Fibroblast of skin of left biceps (primary cell): ENCODE measurements at places on chromosomes 2 and 18.

DNA sequence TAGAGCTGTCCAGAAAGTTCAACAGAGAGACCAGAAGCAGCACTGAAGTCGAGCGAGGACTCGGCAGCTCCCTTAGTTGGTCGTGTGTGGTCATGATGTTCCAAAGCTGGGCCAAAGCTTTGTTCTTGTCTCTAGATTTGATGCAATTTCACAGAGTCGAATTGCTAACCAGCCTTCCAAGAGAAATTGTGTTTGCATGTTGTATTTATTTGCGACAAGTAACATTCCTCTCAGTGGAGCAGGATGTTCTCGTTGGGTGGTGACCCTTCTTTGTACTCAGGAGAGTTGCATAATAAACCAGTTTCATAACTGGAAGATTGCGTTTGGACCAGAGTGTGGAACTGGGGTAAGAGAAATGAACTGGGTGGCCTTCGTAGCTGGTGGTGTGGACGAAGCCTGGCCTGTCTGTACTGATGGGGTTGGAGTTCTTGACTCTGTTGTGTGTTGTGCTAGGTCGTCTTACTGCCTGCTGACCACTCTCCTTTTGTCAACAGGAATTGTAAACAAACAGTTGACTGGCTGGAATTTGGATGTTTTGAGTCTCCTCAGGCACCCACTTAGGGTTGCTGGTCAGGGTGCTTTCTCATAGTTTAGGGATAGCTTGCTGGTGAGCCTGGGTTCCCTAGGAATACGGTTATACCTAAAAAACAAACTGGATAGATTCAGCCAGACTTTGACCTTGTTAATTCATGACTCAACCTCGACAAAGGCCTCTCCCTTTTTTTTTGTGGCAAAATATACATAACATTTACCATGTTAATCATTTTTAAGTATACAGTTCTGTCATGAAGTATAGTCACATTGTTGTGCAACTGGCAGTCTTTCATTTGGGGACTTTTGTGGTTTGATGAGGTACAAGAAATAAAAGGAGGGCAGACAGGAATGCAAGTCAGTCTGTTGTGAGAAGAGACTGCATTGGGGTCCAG lies 28.9 kb upstream of the TOGARAM2 start:
- no peak for DNase-seq

DNA sequence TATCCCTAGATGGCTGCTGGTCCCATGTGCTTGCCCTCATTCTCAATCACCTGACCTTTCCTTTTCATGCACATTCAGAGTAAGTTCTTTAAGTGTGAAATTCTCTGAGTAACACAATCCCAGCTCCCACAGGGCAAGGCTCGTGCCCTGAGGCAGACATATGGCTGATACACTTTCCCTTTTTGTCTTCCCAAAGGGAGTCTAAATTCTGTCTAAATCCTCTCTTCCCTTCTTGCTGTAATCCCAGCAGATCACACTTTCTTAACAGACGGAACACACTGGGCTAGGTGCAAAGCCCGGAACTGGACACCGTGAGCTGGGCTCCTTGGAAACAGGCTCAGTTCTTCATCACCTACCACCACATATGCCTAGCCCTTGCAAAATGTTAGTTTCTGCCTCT lies 147.6 kb downstream of the GALNT14 start:
- DNase-seq, result no peak

DNA sequence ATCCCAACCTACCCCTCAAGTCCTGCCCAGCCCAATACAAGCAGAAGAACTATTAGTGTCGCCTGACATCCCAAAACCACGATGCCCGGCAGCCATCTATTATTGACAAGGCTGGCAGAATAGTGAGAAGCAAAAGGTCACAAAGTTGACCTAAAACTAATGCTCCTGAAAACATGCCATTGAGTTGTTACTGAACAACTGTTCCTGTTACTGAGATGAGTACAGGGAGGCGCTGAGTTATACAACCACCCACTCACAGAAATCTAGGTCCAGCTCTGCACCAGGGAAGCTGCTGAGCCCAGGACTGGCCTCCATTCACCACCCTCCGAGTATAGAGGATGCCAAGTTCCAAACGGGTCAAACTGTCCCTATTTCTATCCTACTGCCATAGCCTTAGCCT lies 180.0 kb upstream of the ACAA2 start:
- no peak for DNase-seq

- no peak for DNase-seq
Observed at GRCh38 chr2:217800433-217801114, 202.2 kb downstream of the TNS1 start.

DNA sequence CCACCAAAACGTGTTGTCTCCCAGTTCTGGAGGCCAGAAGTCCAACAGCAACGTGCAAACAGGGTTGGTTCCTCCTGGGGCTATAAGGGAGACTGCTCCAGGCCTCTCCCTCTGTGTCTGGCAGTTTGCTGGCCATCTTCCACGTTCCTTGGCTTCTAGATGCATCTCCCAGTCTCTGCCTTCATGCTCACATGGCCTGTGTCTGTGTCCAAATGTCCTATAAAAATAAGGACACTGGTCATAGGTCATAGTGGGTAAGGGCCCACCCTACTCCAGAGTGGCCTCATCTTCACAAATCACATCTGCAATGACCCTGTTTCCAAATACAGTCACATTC lies 69.4 kb upstream of the TAF1B start:
- no peak for DNase-seq

DNA sequence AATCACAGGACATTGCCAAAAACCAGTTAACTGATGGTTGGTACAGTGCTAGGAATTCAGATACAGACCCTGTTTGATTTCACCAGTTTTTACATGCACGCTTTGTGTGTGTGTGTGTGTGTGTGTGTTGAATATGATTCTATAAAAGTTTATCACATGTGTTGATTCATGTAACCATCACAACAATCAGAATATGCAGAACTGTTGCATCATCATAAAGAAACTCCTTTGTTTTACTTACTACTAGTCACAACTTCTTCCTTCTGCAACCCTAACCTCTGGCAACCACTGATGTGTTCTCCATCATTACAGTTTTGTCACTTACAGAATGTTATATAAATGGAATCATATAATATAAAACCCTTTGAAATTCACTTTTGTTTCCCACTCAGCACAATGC lies 144.8 kb upstream of the CYP26B1 start:
- no peak for DNase-seq

DNA sequence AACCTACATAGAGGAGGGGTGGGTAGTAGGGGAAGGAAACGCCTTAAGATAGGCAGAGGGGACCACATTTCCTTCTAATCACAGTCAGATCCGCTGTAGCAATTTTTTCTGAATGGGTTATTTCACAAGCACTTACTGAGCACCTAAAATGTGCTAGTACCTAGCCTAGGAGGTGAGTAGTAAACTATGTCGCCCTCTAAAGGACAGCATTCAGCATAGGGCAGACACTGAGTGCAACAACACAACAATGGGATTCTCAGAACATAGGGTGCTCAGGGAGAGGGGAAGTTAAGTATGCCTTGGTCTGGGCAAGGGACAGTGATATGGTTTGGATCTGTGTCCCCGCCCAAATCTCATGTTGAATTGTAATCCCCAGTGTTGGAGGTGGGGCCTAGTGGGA lies 166.1 kb upstream of the RAB6C start:
- no peak for DNase-seq

GRCh38 chr18:8375249-8375648 lies 234.0 kb upstream of the RAB12 start:
- no peak for DNase-seq

- no peak for DNase-seq
Observed at GRCh38 chr2:151271824-151272223, 10.2 kb upstream of the RBM43 start.
